Tongue (tissue), 3 donors: ENCODE measurements at places on chromosomes 6 and 20.

DNA sequence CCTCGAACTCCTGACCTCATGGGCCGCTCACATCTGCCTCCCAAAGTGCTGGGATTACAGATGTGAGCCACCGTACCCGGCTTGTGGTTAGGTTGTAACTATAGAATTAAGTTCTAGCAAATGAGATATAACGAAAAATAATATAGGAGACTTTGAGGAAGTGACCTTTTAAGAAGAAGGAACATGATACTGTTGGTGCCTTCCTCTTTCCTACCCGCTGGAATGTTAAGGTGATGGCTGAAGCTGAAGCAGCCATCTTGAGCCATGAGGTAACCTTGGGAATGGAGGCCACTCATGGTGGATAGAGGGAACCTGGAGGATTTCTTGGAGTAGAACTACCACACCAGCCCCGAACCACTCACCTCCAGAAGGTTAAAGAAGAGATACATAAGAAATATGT, 48.1 kb upstream of the MDGA1 start:
- no peak for DNase-seq

- peak; percentile 96 for DNase-seq
Observed at GRCh38 chr6:158868890-158869825, 50.0 kb upstream of the EZR start.

- no peak for DNase-seq
Observed at GRCh38 chr6:22036275-22036674, 260.6 kb downstream of the PRL start.

DNA sequence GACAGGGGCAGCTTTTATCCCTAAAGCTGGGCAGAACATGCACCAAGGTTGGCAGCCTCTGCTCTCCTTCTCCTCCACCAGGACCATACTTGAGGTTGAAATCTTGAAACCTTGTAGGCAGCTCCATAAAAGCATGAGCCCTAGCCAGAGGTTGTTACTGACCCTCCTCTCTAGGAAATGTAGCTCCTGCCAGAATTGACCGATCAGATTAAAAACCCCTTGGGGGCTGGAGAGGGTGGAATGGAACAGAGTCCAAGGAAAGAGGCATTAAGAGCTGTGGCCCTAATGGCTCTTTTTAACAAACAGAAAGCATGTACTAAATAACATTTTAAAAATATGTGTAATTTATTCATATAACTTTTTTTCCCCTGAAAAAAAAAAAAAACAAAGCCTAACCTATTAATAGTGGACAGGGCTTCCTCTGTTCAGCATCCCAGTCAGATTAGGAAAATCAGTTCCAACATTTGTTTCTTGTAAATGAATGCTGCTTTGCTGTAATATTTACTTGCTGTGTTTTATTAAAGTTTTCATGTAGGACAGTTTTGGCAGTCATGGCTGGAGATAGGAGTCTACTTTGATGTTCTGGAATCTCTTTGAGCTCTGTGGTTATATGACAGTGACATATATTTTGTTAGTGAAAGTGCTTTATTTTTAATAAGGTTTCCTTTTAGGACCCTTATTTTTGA, 41.3 kb downstream of the MTHFD1L start:
- no peak for DNase-seq

DNA sequence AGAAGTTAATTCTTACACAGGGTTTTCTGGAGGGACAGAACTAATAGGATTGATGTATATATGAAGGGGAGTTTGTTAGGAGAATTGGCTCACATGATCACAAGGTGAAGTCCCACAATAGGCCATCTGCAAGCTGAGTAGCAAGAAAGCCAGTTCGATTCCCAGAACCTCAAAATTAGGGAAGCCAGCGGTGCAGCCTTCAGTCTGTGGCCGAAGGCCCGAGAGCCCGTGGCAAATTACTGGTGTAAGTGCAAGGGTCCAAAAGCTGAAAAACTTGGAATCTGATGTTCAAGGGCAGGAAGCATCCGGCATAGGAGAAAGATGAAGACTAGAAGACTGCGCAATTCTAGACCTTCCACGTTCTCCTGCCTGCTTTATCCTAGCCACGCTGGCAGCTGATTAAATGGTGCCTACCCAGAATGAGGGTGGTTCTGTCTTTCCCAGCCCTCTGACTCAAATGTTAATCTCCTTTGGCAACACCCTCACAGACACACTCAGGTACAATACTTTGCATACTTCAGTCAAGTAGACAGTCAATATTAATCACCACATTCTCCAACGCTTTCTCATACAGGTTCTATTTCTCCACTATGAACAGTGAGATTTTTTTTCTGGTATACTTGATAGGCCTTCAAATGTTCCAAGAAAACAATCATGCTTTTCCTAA, 357.0 kb downstream of the LAMA2 start:
- no peak for DNase-seq

- peak; percentile 33 for DNase-seq
Observed at GRCh38 chr6:158170656-158171081, 2.5 kb downstream of the GTF2H5 start.
